LoVo (cell line): ENCODE measurements at places on chromosomes 11 and 22.

DNA sequence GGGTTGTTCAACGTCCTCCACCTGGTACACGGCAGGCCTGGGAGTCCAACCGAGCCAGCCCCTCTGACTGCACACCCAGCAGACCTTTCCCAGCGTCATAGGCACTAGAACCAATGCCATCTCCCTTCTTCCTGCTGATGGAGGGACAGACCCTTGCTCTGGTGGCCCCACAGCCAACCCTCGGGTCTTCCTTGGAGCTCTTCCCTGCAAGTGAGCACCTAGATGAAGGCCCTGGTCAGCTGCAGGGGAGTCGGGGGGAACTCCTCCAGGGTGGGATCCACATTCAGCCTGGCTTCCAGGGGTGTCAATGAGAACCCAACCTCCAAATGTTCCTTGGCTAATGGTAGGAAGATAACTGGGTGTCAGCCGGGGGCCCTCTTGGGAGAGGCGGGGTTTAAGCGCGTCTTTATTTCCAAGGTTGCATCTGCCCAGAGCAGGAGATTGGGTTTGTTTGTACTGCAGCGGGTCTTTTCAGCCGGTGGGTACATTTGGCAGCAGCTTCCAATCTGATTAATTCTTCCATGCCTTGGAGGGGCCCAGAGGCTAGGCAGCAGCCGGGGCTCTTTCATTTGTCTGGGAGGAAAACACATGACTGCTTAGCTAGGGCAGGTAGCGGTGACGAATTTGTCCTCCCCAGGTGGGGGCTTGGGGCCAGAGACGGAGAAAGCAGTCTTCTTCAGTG, 56.0 kb upstream of the SHISAL1 start:
- DNase-seq = no peak

GRCh38 chr11:47271328-47271727, 1.4 kb downstream of the MADD start:
- DNase-seq = no peak

DNA sequence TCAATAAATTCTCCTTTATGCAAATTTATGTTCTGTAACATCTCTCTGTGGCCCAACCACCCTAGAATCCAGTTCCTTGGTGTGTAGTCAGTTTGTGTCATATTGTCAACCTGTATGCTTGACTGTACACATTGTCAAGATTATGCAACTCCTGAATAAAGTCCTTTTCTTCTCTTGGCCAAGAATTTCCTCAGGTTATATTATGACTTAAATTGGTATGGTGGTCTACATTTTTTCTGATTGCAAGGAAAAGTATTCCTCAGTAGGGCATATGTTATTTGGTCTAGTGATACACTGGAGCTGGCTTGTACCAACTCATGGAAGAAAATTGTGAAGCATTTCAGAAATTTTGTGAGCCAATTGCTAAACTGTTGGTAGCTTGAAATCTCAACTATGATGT, 482.8 kb upstream of the CHORDC1 start:
- no peak for DNase-seq

- no peak for DNase-seq
Observed at GRCh38 chr11:60124802-60125432, 36.5 kb downstream of the MS4A2 start.

GRCh38 chr22:20909543-20910303, 7.5 kb upstream of the CRKL start:
- no peak for DNase-seq

DNA sequence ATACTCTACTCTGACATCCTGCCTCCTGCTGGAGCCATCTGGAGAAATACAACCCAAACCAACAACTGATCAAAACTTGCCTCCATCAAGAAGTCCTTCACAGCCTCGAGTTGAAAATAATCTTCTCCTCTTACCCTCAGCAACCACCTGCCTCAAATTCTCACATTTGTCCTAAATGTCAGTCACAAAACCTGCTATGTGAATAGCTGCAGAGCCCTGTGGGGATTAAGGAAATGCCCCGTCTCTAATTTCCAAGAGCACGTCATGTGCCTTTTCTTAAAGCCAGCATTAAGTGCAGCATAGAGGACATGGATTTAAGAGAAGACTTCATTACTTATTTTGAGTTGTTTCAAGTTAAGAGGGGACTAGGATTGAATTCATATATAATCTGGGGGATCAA, 105.9 kb downstream of the TRPC6 start:
- DNase-seq = no peak

DNA sequence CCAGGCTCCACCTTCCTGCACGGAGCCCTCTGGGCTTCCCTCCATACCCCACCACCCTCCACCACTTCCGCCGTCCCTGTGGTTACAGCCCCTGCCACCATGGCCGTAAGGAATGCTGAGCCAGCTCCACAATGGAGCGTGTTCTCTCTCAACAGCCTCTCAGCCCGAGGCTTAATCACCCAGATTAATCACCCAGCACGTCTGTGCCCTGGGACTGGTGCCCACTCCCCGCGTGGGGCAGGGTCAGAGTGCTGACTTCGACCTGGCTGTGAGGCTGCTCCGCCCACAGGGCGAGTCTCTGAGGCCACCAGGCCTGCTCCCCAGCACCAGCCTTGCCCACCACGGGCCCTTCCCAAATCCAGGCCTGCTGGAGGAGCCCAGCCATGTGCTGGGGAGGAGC, 4.0 kb upstream of the TH start:
- no peak for DNase-seq

DNA sequence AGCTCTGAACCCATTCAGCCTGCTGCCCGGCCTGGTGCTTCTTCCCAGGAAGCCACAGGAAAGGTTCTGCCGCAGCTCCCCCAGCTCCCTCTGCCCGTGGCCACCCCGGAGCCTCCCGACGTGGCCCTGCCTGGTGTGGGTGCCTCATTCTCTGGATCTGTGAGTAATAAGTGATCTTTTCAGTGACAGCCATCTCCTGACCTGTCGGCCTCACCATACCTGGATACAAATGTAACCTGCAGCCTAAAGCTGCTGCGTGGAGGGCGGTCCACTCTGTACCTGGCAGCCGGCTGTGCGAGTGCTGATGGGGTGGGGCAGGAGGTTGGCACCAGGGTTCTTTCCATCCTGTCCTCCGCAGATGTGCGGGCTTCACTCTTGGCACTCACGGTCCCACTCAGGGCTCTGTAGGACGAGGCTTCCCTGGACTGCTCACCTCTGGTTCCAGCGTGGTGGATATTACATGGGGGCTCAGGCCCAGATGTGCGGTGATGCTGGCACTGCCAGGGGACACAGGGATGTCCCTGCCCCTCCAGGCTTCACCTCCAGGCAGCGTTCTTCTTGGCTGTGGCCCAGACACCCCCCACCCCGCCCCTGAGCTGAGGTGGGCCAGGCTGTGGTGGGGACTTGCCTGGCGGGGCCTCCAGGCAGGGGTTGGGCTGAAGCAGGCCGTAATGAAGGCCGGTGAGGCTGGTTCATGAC, 748.5 kb downstream of the BRD1 start:
- no peak for DNase-seq
